ENCODE measurements at places on chromosomes 1 and 21.

DNA sequence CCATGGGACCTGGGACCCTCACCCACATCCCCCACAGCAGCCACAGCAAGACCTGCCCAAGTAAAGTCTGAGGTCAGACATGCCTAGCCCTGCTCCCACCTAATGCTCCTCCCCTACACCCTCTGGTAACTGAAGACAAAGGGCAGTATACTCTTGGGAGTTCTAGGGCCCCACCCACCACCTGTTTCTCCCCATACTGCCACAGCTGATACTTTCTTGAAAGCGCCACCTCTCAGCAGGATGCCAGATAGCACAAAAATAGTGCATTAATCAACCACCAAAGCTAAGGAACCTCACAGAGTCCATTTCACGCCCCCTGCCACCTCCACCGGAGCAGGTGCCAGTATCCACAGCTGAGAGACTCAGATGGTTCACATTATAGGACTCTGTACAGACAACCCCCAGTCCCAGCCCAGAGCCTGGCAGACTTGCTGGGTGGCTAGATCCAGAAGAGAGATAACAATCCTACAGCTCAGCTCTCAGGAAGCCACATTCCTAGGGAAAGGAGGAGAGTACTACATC, 238.1 kb downstream of the LRRC40 start:
- DNase-seq = no peak

GRCh38 chr1:174999936-175000696, at the start of gene CACYBP:
TSS of gene CACYBP (plus strand) at chr1:174999947. CDS start at chr1:175000181, 234 bp downstream.
- peak; percentile 43 for DNase-seq

DNA sequence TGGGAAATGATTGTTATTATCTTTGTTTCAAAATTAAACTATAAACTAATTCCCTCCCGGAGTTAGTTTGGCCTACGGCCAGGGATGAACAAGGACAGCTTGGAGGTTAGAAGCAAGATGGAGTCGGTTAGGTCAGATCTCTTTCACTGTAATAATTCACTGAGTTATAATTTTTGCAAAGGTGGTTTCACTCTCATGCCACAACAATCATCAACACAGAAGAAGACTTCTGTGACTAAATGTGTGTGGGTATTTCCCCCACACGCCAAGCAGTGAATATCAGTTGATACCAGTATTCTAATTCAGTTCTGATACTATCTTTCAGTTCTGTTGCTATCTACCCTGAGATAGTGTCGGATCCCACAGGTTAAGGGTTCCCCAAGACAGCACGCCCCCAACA, 215.1 kb downstream of the S1PR1 start:
- no peak for DNase-seq

- no peak for DNase-seq
Measured at GRCh38 chr1:155893389-155894142, 17.6 kb downstream of the RIT1 start.

- DNase-seq = no peak
Measured at GRCh38 chr1:29584776-29585175, 348.5 kb downstream of the PTPRU start.

DNA sequence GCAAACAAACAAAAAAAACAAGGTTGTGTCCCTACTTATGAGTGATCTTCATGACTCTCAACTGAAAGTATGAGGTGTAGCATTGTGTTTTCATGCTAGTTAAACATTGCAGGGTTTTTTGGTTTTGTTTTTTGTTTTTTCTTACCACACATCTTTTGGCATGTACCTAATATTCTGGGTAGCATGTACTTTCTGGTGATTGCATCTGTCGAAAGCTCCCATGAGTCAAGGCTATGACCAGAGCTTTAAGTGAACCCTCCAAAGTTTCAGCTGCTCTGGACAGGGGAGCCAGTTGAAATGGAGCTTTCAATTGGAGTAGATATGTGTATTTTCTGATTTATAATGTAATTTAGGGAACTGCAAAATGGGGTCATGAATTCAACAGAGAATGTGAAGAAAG, 115.5 kb downstream of the KCNK2 start:
- no peak for DNase-seq

- DNase-seq = no peak
Measured at GRCh38 chr21:39307466-39307865, 6.0 kb downstream of the BRWD1 start.

DNA sequence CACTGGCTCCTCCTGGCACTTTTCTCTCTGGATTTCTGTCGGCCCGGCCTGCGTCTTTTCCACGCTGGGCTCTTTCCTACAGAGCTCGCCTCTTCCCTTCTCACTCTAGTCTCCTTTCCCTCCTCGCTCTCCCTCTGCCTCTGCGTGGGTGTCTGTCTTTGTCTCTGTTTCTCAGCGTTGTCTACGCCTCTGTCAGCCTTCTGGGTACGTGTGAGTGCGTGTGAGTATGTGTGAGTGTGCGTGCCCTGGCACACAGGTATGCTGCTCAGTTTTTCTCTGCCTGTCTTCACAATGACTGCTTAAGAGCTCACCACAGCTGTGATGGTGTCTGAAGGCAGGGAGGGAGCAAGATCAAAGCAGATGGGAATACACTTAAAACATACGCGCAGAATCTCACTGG, 77.7 kb downstream of the KIRREL1 start:
- DNase-seq = no peak

- DNase-seq = no peak
Measured at GRCh38 chr1:236759252-236759859, 35.7 kb upstream of the MTR start.

GRCh38 chr1:23581219-23581618, 21.9 kb upstream of the ID3 start:
- peak; percentile 60 for DNase-seq

DNA sequence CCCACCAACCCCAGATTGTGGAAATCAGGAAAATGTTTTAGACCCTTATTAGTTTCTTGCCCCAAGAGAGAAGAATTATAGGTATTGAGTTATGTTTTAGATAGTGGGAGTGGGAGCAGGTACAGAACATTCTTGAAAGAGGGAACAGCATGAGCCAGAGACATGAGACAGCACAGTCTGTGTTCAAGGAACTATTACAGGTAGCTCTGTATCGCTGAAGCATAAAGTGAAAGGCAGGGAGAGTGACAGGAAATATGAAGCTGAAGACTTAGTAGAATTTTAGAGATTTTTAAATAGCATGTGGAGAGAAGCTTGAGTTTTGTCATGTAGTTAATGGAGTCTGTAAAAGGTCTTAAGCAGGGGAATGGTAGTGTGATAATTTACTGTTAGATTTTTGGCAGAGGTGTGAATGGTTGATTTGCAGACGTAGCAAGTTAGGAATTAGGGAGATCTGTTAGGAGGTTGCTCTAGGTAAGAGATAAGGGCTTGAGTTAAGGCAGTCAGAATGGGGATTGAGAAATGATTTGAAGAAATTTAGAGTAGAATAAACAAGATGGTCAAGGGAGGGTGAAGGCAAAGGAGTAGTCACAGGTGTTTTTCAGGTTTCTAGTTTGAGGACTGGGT, 11.6 kb downstream of the SUCO start:
- no peak for DNase-seq

DNA sequence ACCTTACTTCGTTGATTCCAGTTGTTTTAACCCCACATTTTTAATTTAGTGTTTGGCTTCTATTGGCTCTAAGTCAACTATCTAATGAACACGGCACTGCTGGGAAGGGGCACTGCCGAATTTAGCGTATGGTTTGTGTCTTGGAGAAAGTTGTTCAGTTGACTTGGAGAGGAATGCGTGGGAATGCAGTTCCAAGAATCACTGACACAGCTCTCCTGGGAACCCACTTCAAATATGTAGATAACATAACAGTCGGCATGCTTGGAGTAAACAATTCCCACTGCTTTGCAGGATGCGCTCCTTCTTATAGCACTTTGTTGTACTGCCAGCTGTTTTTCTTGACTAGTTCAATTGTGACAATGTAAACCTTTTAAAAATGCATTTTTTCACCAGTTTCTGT, 104.3 kb downstream of the RYR2 start:
- no peak for DNase-seq

GRCh38 chr1:176752505-176752904, 289.5 kb downstream of the PAPPA2 start:
- no peak for DNase-seq

DNA sequence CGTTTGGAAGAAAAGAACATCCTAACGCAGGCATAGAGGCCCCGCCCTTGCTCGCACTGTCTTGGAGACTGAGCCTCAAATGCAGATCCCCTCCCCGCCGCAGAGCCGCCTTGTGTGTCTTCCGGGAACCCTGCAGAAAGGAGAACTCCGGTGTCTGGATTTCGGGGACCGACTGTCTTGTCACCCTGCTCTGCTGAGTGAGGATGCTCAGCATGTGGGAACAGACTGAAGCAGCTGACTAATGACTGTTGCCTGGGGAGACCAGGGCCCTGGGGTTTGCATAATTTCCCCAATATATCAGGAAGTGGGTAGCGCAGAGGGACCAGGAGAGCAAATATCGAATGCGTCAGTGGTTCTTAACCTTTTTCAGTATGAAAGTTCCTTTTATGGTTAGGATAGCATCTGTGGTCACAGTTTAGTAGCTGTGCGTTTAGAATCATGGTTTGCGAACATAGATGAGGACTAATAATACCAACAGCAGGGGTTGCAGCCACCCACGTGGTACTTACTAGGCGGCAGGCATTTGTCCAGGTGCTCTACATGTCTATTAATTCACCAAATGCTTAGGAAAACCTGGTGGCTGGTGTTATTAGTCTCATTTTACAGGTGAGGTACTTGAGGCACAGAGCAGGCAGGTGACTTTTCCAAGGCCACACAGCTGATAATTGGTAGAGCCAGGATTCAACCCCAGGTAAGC, 14.3 kb downstream of the GPR137B start:
- DNase-seq = peak; percentile 58

GRCh38 chr21:27825035-27825434, 858.1 kb upstream of the ADAMTS5 start:
- DNase-seq = no peak

DNA sequence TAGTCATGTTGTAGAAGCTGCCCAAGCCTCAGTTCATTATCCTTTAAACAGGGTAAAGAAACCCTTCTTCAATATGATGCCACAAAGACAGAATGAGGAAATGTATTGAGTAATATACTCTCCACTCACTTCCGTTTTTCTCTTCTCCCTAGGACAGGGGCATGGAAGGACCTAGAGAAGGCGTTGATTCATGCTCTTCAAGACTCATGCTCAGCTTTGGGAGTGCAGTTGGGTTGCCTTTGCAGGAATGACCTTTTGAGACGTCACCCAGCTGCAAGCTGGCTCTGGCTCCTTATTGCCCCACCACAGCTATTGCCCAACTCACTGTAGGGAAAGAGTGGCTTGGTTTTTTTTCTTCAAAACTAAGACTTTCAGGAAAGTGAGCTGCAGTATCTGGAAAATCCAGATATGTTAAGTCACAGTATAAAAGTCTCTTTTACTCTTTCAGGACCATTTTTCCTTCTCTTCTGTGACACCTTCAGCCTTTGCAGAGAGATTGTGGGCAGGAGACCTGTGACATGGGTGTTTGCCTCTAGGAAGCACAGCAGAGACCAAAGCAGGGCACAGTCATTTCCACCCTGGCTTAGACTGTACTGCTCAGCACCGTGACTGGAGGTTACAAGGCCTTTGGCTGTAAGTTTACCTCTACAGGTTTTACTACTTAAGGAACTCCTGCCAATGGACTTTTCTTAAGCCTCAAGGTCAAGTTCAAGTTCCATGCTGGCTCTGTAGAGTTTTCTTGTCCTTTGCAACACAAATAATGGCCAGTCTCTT, 39.5 kb downstream of the XCL2 start:
- peak; percentile 65 for DNase-seq

GRCh38 chr1:26288311-26288941, 8.5 kb downstream of the SH3BGRL3 start:
- DNase-seq = peak; percentile 75

- DNase-seq = no peak
Measured at GRCh38 chr1:53401813-53402745, 57.1 kb upstream of the DMRTB1 start.

- no peak for DNase-seq
Measured at GRCh38 chr1:20095564-20096434, 23.5 kb downstream of the PLA2G2D start.

GRCh38 chr1:165495858-165496205, 48.0 kb upstream of the LRRC52 start:
- DNase-seq = no peak

DNA sequence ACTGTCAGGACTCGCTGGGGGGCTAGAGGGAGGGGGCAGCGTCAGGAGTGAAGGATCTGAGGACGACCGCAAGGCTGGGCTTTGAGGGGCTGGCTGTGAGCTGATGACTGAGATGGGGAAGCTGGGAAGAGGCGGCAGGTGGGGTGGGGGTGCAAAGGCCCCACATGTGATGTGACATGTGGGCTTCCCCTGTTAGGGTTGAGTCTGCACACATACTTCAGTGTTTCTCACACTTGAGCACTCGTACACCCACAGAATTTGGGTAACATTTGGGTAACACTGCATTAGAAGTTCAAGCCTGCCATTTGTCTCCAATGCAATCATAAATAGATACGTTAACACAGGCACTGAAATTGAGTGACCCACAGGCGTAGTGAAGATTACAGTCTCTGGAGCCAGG, 16.2 kb downstream of the COL16A1 start:
- DNase-seq = no peak

DNA sequence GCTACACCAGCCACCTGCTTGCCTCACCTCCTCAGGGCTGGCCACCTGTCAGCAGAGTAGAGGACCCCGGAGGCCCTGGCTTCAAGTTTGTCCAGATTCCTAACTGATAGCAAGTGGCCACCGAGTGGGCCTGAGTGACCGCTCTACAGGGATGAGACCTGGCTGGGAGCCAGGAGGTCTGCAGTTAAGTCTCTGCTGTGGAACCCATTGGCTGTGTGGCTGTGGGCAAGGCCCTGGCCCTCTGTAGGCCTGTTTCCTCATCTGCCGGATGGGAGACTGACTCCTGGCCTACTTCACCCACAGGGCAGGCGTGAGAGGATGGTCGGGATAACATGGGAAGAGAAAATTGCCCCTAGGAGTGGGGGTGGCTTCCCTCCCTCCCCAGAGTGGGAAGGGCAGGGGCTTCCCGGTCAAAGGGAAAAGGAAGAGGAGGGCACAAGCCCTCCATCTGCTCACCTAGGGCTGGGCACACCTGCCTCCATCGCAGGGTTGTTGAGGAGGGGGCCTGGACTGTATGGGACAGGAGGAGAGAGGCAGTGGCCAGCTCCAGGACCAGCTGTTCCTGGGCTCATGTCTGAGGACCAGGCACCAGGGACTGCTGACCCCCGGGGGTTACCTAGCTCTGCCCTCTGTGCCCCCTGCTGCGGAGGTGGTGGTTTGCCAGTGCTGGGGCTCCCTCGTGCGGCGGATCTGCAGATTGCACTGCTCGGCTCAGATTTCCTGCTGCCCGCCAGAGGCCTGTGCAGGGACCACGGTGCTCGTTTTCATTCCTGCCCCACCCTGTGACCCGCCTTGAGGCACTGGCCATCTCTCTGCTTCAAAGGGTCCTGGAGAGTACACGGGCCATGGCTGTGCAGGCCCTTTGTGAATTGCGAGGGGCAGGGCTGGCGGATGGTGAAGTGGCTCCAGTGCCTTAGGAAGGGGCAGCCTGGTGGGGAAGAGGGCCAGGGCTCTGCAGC, 9.1 kb upstream of the MTFR1L start:
- peak; percentile 90 for DNase-seq

DNA sequence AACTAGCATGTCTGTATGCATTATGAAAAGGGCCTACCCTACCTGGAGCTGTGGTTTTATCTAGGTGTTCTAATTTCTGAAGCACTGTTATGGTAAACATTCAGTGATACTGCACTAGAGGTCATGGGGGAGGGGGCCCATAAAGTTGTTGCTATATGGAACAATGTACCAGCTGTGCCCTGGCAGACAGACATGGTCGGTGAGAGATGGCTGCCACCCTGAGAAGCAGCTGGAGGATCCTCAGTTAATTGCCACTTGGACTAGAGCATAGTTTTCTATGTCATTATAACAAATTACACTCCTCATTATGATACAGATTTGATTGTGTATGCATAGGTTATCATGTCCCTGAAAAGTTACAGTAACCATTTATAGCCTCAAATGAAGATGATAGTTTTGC, 45.4 kb downstream of the ILDR2 start:
- no peak for DNase-seq

GRCh38 chr1:186577216-186577615, 103.0 kb downstream of the PTGS2 start:
- no peak for DNase-seq
